Stimulated activated CD8-positive, alpha-beta memory T cell treated with anti-CD3 and anti-CD28 coated beads, Interleukin-4, amount 100 ng/mL, for 1 hour (primary cell): ENCODE measurements at places on chromosomes 1 and 21.

- no peak for DNase-seq
Measured at GRCh38 chr1:53090227-53091147, 28.5 kb downstream of the PODN start.

GRCh38 chr1:149843431-149844041 is 55.8 kb upstream of the BOLA1 start:
- DNase-seq = no peak

GRCh38 chr21:16797540-16797939 is 715.3 kb upstream of the CXADR start:
- DNase-seq = no peak

- DNase-seq = no peak
Measured at GRCh38 chr1:59598120-59598440, 216.7 kb upstream of the HOOK1 start.

- no peak for DNase-seq
Measured at GRCh38 chr21:40227096-40227495, 359.9 kb downstream of the PCP4 start.

DNA sequence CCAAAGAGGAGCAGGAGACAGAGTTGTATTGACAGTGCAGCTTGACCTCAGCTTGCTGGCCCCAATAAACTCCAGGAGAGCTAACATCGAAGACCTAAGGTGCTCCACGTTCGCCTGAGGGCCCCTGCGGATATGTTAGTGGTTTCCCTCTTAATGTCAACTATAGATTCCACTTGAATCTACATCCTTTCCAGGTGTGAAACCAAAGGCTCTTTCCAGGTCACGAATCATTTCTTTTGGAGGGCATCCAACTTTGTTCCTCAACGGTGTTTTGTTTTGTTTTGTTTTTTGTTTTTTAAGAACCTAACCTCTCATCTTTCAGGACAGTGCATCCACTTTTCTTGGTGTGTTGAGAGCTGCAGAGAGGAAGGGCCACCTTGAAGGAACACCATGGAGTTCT is 267.6 kb upstream of the SGIP1 start:
- DNase-seq = no peak

DNA sequence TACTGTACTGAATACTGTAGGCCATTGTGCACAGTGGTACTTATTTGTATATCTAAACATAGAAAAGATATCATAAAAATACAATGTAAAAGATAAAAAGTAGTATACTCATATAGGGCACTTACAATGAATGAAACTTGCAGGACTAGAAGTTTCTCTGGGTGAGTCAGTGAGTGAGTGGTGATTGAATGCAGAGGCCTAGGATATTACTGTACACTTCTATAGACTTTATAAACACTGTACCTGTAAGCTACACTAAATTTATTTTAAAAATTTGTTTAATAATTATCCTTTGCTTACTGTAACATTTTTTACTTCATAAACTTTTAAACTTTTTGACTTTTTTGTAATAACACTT is 82.5 kb downstream of the FGGY start:
- DNase-seq = no peak

DNA sequence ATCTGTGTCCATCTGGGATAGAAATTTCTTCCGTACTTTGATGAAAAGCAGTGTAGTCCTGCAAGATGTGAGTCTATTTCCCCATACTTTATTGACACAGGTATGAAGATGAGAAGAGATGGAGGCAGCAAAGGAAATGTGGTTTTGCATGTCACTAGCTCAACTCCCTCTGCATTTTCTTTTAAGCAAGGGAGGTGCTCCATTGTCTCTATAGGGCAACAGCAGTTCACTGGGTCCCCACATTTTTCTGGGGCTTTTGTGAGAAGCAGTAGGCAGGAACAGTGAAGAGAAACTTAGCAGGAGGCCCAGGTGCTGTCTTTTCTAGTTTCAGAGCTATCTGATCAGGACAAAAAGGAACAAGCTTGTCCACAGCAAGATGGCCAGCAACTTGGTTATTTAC is 37.1 kb downstream of the C21orf91 start:
- no peak for DNase-seq

GRCh38 chr1:216325946-216326345 is 97.3 kb downstream of the USH2A start:
- DNase-seq = no peak

GRCh38 chr1:207070811-207071210 is 17.7 kb downstream of the PFKFB2 start:
- DNase-seq = no peak

DNA sequence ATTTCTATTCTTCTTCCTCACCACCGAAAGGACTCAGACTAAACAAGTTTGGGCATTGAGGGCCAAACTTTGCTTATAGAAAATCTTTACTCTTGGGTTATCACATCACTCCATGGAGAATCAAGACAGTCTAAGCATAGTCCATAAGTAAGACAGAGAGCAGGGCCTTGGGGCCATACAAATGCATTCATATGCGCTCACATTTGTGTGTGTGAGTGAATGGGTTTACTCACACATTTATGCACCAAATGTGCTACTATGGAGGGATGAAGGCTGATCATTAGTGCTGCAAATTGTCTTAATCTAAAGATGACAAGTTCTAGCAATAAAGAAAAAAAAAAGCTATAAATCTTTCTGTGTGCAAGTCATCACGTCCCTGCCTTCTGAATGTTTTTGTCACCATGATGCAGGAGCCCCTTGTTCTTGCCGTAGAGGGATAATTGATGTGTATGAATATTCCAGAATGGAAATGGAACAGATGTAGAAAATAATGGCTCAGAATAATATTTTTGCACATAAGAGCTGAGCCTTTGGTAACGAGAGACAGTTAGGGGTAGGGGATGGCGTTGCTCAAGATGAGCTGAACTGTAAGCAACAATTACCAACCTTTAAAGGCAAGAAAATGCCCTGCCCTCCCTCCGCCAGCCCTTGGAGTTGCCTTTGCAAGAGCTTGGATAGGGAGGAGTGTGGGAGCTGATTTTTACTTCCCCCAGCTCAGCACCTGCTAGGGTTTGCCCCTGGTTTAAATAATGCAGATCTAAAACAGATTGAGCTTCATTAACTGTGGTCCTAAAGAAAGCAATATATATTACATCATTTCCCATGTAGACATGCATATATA is 52.3 kb upstream of the IKBKE start:
- DNase-seq = no peak

GRCh38 chr1:34831721-34832246 is 27.8 kb downstream of the SMIM12 start:
- no peak for DNase-seq

- DNase-seq = no peak
Measured at GRCh38 chr1:13505020-13505419, 8.8 kb downstream of the LRRC38 start.

GRCh38 chr1:16013220-16013907 is 4.5 kb downstream of the HSPB7 start:
- DNase-seq = no peak

GRCh38 chr1:8560035-8560434 is 242.1 kb downstream of the SLC45A1 start:
- no peak for DNase-seq

GRCh38 chr1:960363-961131 is at the start of gene KLHL17:
TSS of gene KLHL17 (plus strand) at chr1:960584. CDS start at chr1:960694, 110 bp downstream.
- DNase-seq = peak; percentile 58

GRCh38 chr1:167469280-167469965 is 48.9 kb downstream of the CD247 start:
- no peak for DNase-seq

DNA sequence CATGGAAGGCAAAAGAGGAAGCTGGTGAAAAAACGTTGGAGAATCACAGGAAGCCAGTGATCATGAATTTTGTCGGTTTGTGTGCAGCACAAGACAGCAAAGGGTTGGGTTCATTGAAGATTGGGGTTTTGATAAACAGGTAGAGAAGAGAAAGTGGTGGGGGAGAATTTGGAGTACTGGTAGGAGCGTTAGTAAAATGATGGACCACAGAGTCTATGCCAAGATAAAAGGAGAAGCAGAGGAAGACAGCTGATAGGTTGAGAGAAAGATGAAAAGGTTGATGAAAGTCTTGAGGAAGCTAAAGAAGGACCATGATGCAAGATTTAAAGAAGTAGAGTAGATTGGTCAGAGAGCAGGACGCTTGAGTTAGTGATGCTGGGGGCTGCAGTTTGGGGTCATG is 156.8 kb upstream of the POU3F1 start:
- no peak for DNase-seq

DNA sequence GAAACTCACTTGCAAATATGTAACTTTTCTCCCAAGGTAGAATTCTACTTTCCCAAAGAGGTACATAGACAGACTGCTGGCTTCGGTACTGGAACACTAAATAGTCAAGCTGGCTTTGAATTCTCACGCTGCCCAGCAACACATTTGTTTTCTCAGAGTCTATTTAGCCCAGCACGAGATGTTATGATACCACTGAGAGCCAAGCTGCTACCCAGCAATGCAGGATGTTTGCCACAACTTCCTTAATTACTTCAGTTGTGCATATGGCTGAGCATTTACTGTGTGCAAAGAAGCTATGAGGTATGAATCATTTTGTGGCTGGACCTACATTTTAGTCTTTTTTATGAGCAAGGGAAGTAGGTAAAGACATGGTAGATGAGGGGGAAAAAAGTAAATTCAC is 793.2 kb downstream of the PLA2G4A start:
- DNase-seq = no peak

- no peak for DNase-seq
Measured at GRCh38 chr1:37725851-37726613, 33.7 kb downstream of the CDCA8 start.

DNA sequence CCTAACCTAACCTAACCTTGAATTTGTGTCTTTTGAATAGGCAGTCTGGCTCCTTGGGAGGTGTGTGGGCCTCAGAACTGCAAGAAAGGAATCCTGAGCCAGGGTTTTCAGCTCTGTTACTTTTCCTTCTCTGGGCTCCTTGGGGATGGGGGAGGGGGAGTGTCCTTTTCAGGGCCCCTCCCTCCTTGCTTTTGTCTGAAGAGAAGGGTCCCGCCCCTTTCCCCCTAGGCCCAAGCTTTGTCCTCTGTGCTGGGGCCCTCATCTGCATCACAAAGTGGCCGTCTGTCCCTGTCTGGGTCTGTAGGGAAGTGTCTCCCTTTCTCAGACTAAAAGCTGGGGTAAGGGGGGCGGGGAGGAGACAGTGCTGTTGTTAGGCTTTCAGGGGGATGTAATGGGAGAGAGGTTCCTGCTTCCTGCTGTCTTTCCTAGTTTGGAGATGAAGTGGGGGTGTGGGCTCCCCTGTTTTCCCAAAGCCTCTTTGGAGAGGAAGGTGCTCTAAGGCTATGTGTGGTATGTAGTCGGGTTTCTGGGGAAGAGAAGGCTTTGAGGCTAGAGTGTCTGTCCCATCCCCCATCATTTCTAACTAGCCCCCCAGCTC is 3.1 kb downstream of the AGO1 start:
- DNase-seq = no peak

DNA sequence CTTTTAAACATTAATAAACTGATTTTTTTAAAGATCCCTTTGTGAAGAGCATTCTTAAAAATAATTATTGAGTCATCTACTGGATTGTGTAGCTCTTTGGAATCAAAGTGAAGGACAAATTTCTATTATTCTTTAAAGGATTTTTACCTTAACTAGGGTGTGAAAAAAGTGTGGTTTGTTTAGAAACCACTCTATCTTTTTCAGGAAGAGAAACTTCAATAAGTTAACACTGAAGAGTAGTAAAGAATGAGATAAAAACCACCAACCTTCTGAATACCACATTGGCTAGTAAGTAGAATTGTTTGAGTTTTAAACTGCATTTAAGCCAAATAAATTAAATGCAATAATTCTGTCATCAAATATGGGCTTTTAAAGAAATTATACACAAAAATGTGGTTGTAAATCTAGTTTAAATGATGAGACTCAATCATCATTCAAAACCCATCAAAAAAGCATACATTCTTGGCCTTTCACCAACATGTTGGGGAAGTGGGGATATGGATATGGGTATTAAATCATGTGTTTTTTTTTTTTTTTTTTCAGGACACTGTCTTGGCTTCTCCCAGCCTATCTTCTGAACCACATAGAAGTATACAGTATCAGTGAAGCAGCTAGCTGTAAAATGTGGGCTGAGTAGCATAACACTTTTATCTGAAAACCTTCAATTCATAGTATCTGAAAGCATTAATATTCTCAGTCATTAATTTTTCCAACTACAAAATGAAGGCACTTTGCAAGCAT is 4.8 kb downstream of the S1PR1 start:
- DNase-seq = no peak

DNA sequence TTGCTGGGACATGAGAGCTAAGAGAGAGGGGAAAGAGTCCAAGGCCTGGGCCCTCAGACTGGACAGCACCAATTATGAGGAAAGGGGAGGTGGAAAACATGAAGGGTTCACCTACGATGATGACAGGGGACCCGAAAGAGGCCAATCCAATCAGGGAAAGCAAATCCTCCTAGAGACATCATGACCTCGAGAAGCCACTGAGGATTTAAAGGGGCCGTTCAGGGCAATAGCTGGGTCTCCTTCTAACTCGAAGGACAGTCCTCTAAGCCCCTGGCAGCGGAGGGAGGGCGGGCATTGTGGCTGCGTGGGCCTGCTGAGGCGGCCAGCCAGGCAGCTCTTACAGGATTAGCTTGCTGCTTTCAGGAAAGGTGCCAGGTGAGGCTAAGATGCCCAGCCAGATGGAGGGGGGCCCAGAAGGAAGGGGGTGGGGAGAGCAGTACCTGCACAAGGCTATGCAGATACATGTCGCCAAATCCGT is 7.4 kb downstream of the MEF2D start:
- no peak for DNase-seq

DNA sequence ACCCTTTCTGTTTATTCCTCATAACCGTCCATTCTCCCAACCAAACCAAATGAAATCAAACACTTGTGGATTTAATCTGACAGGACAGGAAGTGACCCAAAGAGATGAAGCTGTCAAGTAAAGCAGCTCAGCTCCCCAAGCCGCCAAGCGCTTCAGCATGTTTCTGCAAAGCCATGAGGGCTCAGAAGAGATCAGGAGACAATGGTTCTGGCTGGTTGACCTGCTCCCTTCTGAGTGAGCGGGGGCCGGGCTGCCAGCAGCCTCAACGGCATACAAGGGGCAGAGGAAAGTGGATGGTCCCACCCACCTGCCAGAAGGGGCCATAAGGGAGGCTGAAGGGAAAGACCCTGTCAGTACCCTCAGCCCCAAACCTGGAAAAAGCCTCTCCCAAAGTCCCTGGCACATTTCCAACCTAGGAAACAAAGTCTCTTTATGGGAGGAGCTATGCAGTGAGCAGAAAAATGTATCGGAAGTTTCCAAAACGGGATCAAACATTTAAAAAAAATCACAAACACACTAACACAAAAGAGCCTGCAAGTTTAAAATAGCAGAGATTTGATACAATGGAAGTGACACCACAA is 45.4 kb downstream of the SLC45A1 start:
- no peak for DNase-seq

- no peak for DNase-seq
Measured at GRCh38 chr1:16907870-16908758, 12.3 kb downstream of the RNU1-2 start.

DNA sequence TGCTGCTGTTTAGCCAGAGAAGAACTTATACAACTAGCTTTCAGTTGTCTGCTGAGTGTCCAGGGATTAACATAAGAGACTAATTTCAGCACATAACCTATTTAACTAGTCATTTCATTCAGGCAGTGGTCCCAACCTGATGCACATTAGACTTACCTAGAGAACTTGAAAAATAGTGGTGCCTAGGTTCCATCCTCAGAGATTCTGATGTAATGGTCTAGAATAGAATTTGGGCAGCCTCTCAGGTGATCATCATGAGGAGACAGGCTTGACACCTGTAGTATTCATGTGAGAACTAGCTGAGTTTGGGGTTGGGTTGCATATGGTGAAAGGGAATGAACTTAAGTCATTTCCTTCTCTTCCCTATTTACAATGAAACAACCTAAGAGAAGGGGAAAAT is 24.8 kb downstream of the CNST start:
- DNase-seq = no peak
